ENCODE measurements at places on chromosomes 2 and 18.
A peak's percentile ranks its signal among the peaks of the same experiment; 100 is the strongest.

DNA sequence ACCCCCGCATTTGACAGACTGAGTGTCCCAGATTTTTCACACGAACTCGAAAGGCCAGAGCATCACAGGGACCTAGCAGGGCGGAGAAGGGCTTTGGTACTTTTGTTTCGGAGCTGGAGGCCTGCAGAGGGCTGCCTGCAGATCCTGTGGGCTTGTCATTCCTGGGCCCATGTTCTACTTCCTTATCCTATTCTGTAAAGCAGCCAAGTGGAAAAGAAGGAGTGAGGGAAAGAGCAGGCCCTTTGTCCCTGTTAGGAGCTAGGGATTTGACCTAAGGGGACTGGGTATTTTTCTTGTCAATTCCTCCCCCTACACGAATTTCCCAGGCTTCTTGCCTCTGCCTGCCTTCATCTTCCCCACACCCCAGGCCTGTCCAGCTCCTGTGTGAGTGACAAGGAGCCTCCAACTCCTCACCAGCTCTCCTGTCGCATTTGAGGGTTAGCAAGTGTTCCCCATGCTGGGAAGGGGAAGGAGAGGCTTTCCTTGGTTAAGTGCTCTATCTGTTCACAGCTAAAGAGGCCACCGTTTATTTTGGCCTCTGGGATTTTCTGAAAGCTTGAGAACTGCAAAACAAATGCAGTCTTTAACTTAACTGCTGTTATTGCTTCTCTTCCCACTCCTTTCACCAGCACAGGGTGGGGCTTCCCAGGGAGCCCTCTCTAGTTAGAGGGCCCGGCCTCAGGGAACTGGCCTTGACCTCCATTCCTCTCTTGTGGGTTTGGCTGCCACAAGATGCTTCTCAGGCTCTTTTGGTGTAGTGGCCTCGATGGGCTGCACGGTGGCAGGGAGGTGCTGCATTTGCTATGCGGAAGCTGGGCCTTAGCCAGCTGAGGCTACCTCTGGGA is 61.2 kb downstream of the SGPP2 start:
- no peak for DNase-seq

DNA sequence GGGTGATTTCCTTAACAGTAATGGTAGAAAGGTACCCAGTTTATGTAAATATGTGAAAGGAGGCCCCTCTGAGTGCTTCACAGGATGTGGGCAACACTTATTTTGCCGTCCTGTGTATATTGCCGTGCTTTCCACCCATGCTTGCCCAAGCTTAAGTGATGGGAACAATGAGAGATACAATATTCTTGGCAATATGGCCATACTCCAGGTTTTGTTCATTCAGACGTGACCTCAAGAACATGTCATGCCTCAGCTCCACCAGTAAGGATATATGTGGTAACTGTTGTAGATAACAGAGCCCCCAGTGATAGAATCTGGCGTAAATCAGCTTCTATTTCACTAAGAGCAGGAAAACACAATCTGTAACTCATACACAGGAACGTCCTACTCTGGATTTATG is 318.7 kb downstream of the PTPRM start:
- no peak for DNase-seq

DNA sequence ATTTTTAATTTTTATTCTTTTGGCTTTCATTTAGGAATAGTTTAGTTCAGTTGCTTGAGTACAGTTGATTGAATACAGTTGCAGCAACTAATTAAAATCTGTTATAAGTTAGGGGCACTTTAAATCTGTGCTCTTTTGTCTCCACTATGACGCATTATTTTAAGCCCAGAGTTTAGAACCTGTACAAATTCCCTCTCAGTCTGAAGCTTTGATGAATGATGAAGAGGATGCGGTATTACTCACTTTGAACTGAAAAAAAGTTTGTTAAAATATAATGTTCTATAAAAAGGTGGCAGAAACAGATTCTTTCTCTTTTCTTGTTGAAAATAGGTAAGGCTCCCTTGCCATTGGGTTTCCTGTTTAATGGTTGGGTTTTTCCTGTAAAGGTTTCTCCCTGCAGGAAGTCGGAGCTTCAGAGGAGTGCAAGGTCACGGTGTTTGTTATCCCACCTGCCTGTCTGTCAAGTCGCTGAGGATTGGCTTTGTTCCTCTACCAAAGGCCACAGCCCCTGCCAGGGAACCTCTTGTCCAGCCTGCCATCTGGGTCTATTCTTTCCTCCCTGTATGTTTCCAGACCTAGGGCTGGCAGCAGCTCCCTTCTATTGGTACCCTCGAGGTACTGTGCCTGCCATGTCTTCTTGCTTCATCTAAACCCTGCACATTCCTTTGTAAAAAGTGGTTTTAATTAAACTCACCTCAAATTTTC is 43.8 kb upstream of the FN1 start:
- no peak for DNase-seq

DNA sequence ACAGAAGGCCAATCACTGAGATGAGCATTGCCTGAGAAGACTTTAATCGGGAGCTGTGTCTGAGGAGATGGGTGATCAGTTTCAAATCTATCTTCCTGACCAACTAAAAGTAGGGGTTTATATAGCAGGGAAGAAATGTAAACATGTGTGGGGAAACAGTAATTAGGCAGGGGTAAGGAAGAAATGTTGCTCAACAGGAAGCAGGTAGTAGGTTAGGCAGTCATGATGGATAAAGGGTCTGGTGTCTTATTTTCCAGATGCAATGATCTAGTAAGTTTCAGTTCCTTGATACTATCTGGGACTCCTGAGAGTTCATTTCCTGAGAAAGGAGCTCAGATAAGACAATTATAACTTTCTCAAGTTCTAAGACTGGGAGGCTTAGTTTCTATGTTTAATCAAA is 33.8 kb upstream of the DNAJC10 start:
- no peak for DNase-seq

- DNase-seq, result no peak
Measured at GRCh38 chr2:203177361-203177760, 61.5 kb upstream of the CYP20A1 start.

GRCh38 chr2:38661306-38661705 is 4.6 kb upstream of the GALM start:
- no peak for DNase-seq

- no peak for DNase-seq
Measured at GRCh38 chr2:218999881-219000568, 6.8 kb upstream of the CRYBA2 start.

- no peak for DNase-seq
Measured at GRCh38 chr2:11790228-11790627, 43.8 kb downstream of the LPIN1 start.

- no peak for DNase-seq
Measured at GRCh38 chr2:3279236-3279960, 98.2 kb downstream of the EIPR1 start.

DNA sequence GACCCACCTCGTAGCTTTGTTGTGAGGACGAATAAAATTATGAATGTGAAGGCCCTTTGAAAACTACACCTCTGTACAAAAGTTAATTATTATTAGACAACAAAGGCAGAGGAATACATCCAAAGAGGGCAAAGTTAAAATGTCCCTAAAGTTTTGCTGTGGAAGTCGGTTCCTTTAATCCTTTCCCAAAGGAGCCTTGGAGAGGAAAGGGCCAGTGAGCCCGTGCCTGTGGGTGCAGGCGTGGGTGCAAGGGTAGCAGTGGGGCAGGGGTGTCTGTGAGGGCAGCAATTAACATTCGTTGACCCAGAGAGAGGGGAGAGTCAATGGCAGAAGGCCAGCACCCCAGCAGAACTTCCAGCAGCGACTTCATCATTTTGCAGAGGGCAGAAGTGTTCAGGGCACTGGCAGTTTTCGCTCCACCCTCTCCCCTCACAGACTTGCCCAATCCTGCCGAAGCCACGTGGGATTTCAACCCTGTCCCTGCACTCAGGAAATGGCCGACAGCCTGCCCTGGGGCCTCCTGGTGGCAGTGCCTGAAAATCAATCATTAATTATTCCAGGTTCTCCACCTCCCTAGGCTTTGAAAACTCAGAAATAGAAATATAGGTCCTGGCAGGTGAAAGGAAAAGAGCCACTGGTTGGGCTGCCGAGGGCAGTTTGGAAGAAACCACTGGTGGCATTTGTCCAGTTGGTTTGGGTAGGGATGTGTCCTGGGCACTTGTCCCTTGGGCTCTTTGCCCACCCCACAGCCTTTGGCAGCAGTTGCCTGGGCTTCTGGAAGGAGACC is 4.2 kb upstream of the PAX8 start:
- no peak for DNase-seq

DNA sequence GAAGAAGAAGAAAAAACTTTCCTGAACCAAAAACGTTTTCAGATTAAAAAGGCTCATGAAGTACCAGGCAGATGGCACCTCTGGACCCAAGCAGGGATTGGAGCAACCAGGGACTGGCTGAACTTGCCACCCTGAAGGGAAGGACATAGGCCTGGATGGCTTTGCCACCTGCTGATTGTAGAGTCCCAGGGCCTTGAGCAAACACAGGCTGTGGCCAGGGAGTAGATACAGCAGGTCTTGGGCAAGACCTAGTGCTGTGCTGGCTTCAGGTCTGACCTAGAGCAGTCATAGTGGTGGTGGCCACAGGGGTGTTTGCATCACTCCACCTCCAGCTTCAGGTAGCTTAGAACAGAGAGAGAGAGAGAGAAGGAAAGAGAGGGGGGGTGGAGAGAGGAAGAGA is 231.5 kb upstream of the FBXO11 start:
- DNase-seq, result no peak

GRCh38 chr2:112026509-112026908 is 28.6 kb upstream of the TMEM87B start:
- no peak for DNase-seq

GRCh38 chr2:170816504-170817092 is at the start of gene GAD1:
Gene GAD1 (plus strand): TSS chr2:170816887. CDS start chr2:170818592, 1,705 bp downstream.
- DNase-seq, result peak; percentile 32

DNA sequence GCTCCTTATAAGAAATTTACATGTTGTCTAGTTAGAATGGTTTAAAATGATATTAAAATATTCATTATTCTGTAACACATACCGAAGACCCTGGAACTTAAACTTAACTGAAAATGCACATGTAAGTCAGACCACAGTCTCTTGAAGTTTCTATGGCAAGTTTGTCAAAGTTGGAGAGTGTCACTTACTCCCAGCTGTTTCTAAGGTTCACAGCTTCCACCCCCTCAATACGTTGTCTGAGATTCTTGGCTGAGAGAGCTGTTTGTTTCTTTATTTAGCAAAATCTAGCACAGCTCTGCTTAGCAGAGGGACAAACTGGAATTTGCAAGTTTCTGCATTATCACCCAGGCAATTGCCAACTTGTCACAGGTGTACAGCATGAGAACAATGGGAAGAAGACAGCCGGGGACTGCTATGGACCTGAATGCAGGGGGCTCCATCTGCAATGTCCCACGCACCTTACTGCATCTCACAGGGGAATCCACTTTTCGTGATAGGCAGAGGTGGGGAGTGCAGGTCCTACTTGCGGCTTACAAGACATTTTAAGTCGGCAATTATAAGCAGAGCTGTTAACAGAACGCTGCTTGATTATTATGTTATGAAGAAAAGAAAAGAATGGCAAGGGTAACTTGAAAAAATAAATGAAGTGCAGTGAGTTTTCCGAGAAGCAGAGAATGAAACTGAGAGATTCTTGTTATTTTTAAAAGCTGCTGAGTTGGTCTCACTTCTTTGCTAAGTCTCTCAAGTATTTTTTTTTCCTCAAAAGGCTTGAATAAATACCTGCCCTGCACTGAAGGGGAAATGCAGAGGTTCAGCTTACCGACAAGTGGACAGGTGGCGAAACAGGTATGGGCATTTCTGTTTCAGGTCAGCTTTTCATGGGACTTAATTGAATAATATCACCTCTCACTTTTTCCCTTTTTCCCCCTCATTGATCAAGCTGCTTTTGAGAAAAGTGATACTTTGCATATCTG is 1072.1 kb upstream of the FANCL start:
- DNase-seq, result no peak

GRCh38 chr2:121491518-121491917 is 39.2 kb upstream of the RNU4ATAC start:
- DNase-seq, result no peak

- no peak for DNase-seq
Measured at GRCh38 chr2:227000123-227000522, 163.9 kb downstream of the COL4A4 start.

DNA sequence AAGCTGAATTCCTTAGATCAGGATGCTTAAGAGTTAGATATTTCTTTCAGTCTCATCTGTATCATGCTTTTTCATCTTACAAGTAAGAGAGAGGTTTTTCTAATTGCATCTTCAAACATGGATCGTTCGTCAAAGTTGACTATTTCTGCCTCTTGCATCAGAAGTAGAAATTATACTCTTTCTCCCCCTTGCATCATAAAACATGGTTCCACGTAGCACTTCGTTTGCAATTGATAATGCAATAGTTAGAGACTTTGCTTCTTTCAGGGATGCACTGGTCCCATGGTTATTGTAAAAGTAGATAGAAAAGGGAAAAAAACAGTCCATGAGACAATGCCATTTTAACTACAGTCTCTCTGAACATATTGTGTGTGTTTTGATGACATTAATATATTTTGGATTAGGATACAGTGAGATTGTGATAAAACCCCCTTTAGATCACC is 75.1 kb upstream of the PARD3B start:
- no peak for DNase-seq

DNA sequence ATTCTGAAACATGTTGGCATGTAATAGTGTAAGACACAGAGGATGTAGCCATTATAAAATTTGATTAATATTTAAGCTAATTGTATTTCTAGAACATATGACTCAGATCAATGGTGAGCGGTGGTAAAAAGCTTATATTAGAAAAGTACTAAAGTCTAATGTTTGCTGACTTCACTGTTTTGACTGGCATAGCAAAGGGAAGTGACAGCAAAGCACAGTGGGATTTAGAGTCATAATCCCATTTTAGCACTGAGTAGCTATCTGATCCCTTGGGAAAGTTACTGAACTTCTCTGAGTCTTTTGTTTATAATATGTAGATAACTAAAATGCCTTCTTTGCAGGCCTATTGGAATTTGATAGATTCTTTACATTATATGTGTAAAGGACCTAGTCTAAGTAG is 60.4 kb downstream of the KIAA1328 start:
- DNase-seq, result no peak

GRCh38 chr2:59005836-59006615 is 764.9 kb upstream of the FANCL start:
- no peak for DNase-seq

GRCh38 chr2:196217116-196217515 is 45.7 kb upstream of the STK17B start:
- DNase-seq, result no peak

GRCh38 chr18:13437796-13438506 is 219.4 kb downstream of the LDLRAD4 start:
- DNase-seq, result peak; percentile 25

DNA sequence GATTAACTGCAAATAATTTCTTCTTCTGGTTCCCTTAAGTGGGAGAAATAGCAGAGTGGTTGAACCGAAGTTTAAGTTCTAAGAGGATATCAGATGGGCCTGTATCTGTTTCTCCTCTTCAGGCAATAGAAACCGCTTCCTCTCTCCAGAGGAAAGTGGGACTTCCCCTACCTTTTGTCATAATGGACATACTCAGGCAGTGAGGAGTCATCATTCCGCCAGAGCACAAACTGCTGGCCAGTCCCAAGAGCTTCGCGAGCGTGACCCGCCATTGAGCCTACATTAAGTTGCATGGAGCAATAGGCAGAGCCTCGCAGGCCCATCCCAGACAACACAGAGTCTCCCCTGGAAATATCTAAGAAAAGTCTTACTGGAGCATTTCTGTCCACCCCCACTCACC is 158.9 kb downstream of the LDLRAD4 start:
- no peak for DNase-seq

GRCh38 chr2:163732727-163733126 is 3.1 kb downstream of the FIGN start:
- no peak for DNase-seq
